Hair follicular keratinocyte (primary cell): ENCODE measurements at places on chromosomes 7 and 10. TPM values are rescaled to one million over a fixed set of nuclear protein-coding genes. Genes with fewer than 3 reads are reported as not detected.

Gene FFAR4
- not detected in 2 replicates for total RNA-seq

Gene PRF1
- not detected in 2 replicates for total RNA-seq

Gene BICC1
- total RNA-seq: 9.8 and 10.4 TPM in 2 replicates

Gene DGKI
- total RNA-seq: under 0.01 TPM in 1 of 2 replicates, not detected in the other

Gene RBP4
- total RNA-seq: not detected in 2 replicates

Gene FOXP2
- not detected in 2 replicates for total RNA-seq

Gene CHST15
- total RNA-seq: 20.0 and 39.5 TPM in 2 replicates

Gene PAX4
- total RNA-seq: not detected in 2 replicates

Gene SNCG
- 1.3 and 5.2 TPM in 2 replicates for total RNA-seq

Gene CHRM2
- not detected in 2 replicates for total RNA-seq

Gene FXYD4
- not detected in 2 replicates for total RNA-seq

Gene CDHR1
- 1.9 and 3.0 TPM in 2 replicates for total RNA-seq

Gene HDAC9
- 3.0 and 11.1 TPM in 2 replicates for total RNA-seq

Gene MMP21
- total RNA-seq: not detected in 2 replicates

Gene LRRN3
- total RNA-seq: 0.16 TPM in 1 of 2 replicates, not detected in the other

Gene VSTM2A
- not detected in 2 replicates for total RNA-seq

Gene KLLN
- total RNA-seq: 0.08 TPM in 2 replicates

Gene FAM13C
- total RNA-seq: 0.08 TPM in 1 of 2 replicates, not detected in the other

Gene FAM221A
- 0.08 and 0.23 TPM in 2 replicates for total RNA-seq

Gene LDB3
- total RNA-seq: not detected in 2 replicates

Gene HKDC1
- 0.08 and 0.27 TPM in 2 replicates for total RNA-seq

Gene EBLN1
- not detected in 2 replicates for total RNA-seq

Gene LIPJ
- not detected in 2 replicates for total RNA-seq
